ENCODE measurements at places on chromosomes 4 and X.

- DNase-seq: peak; percentile 77
These were observed 133.1 kb downstream of the CORIN start for GRCh38 chr4:47704693-47705325.

DNA sequence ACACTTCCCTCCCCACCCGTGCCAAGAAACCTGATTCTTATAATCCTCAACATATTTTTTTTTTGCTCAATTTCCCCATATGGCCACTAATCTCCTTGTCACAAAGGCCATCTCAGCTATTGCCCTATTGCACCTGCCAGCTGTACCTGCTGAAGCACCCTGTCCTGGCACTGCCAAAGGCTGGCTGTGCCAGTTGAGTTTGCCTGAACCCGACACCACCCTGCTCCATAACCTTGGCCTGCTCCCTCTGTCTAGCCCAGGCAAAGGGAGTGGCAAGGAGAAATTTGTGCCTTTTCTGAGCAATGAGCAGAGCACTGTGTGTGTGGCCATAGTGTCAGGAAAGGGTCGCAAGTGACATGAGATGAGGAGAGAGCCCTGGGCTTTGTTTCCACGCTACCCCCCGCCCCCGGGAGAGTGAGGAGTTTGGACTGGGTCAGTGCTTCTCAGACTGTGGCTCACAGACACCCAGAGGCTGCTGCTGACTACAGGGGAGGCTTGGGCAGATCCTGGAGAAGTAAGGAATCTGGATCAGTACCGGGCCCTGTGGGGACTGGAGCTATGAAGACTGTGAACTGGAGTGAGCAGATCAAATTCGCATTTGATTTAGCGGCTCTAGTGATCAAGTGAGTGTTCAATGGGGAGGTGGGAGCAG is 42.2 kb upstream of the HMGB3 start:
- no peak for DNase-seq

GRCh38 chr4:88489100-88489761 is 32.3 kb downstream of the HERC5 start:
- no peak for DNase-seq

GRCh38 chrX:23228454-23228853 is 106.2 kb upstream of the PTCHD1 start:
- DNase-seq: no peak

DNA sequence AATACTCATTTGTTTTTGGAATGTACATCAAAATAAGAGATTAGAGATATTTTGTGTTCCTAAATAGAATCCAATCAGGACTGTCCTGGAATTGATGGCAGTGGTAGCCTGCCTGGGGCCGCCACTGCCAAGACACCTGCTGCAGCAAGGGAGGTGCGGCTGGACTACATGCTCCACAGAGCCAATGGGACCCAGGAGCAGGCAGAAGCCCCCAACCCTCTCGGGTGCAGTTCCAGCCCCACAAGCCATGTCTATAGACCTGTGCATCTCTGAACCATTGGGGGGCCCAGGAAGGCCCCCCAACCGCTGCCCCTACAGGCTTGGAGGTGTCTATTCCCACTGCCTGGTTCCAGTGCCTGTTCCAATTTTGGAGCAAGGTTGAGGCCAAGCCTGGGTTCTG is 1524.3 kb downstream of the PCDH18 start:
- no peak for DNase-seq

DNA sequence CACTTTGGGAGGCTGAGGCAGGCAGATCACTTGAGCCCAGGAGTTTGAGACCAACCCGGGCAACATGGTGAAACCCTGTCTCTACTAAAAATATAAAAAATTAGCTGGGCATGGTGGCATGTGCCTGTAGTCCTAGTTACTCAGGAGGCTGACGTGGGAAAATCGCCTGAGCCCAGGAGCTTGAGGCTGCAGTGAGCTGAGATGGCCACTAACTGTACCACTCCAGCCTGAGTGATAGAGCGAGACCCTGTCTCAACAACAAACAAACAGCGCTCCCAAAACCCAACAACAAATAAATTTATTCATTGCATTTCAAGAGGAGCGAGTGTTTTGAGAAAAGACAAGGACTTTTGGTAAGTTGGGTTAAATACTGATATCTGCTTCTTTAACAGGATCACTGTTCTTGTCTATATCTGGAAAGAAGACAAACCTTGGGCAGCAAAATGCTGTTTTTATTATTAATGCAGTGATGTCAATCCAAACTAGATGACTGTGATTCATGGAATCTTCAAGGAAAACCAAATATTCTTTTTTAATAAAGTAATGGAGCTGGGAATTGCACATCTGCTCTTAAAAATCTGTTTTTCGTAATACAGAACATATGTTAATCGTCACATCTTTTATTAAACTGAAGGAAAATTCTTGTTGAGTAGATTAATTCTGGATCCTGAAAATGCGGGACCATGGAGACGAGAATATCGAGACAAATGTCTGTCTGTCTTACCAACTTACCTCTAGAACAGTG is 90.8 kb upstream of the LIMCH1 start:
- no peak for DNase-seq

DNA sequence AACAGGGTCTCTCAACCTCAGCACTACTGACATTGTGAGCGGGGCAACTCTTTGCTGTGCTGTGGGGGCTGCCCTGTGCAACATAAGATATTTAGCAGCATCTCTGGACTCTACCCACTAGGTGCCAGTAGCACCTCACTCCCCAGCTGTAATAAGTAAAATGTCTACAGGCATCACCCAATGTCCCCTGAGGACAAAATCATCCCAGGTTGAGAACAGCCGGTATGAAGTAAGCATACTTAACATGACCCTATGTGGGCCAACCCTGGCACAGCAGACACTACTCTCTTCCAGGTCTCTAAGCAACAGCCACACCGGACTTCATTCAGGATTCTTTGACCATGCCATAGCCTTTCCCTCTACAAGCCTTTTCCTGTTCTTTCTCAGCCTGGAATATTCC is 10.5 kb upstream of the MGST2 start:
- peak; percentile 58 for DNase-seq

GRCh38 chrX:32443841-32444240 is 767.5 kb downstream of the DMD start:
- no peak for DNase-seq

Measured in NCI-H526 (cell line).